ENCODE measurements at places on chromosomes 7 and 10. TPM values are rescaled to one million over a fixed set of nuclear protein-coding genes. Genes with fewer than 3 reads are reported as not detected.

Gene PDE6C
- total RNA-seq: not detected

Gene RADIL
- total RNA-seq: not detected

Gene ZNF467
- 3.2 TPM for total RNA-seq

Gene HOXA11
- total RNA-seq: 0.84 TPM

Gene CACNB2
- total RNA-seq: 3.3 TPM

Gene NUTM2A
- 0.82 TPM for total RNA-seq

Gene PRSS37
- total RNA-seq: not detected

Gene CNTNAP2
- 1.0 TPM for total RNA-seq

Gene CTAGE4
- 26.0 TPM for total RNA-seq

Gene CYP2E1
- not detected for total RNA-seq

Gene FKBP6
- not detected for total RNA-seq

Gene CLEC5A
- not detected for total RNA-seq

Gene BLNK
- total RNA-seq: 1.0 TPM

Gene SPDYE1
- total RNA-seq: not detected

Gene AGAP9
- 15.6 TPM for total RNA-seq

Gene NUDT13
- 1.8 TPM for total RNA-seq

Gene HECW1
- 0.27 TPM for total RNA-seq

Gene SPDYE2B
- not detected for total RNA-seq

Gene RAB11FIP2
- 27.1 TPM for total RNA-seq

Gene ITIH5
- total RNA-seq: not detected

Gene PNLIPRP1
- not detected for total RNA-seq

Gene SEC31B
- total RNA-seq: 14.0 TPM

Gene FZD8
- total RNA-seq: 13.0 TPM

Gene CALML3
- 0.25 TPM for total RNA-seq

Gene IRF5
- 10.1 TPM for total RNA-seq

Gene HOXA9
- 6.9 TPM for total RNA-seq

Gene TES
- total RNA-seq: 162 TPM

Gene ENKUR
- 0.33 TPM for total RNA-seq

Gene PLXDC2
- total RNA-seq: 10.6 TPM

Gene SLC35G1
- total RNA-seq: 3.2 TPM

Gene OR2A12
- not detected for total RNA-seq

Gene PRR15
- total RNA-seq: 8.0 TPM

Gene CLRN3
- not detected for total RNA-seq

Gene UCMA
- total RNA-seq: not detected

Gene IGFBP3
- total RNA-seq: 164 TPM

Gene TMEM178B
- total RNA-seq: 0.02 TPM

Gene ASNS
- total RNA-seq: 191 TPM

Gene CHN2
- total RNA-seq: 5.1 TPM

Gene ZSCAN25
- 20.9 TPM for total RNA-seq

Gene IDI2
- not detected for total RNA-seq

Gene GATAD1
- total RNA-seq: 44.2 TPM

Gene GRB10
- 68.2 TPM for total RNA-seq

Gene CHST3
- 29.3 TPM for total RNA-seq

Gene EBLN1
- not detected for total RNA-seq

Gene AP1S1
- 72.1 TPM for total RNA-seq

Gene PPA1
- total RNA-seq: 221 TPM

Data from MCF 10A (cell line).